Mucosa of descending colon (tissue), 3 donors: ENCODE measurements at places on chromosomes 2 and 18. TPM values are rescaled to one million over a fixed set of nuclear protein-coding genes. Genes with fewer than 3 reads are reported as not detected.

The CREG2 gene
- total RNA-seq: not detected

The CHST10 gene
- total RNA-seq: 0.87 TPM

The SCN3A gene
- total RNA-seq: 2.1 TPM

The FAM124B gene
- total RNA-seq: 1.4 TPM

The UGT1A9 gene
- 4.0 TPM for total RNA-seq

The TRIM43B gene
- not detected for total RNA-seq

The TWIST2 gene
- 13.4 TPM for total RNA-seq

The PNO1 gene
- 7.9 TPM for total RNA-seq

The ANKAR gene
- 14.1 TPM for total RNA-seq

The CD207 gene
- not detected for total RNA-seq

The CXCR1 gene
- total RNA-seq: 0.13 TPM

The CYP27C1 gene
- total RNA-seq: 0.82 TPM

The FECH gene
- 17.1 TPM for total RNA-seq

The VAMP5 gene
- total RNA-seq: 28.3 TPM

The CSRNP3 gene
- 5.2 TPM for total RNA-seq

The FAM228A gene
- total RNA-seq: not detected

The RNF125 gene
- total RNA-seq: 18.7 TPM

The SPC25 gene
- 6.7 TPM for total RNA-seq

The HOXD12 gene
- total RNA-seq: not detected

The SH3RF3 gene
- 3.0 TPM for total RNA-seq

The DUSP2 gene
- 1.5 TPM for total RNA-seq

The RTP5 gene
- total RNA-seq: not detected

The CCDC68 gene
- 71.4 TPM for total RNA-seq

The SERPINB12 gene
- not detected for total RNA-seq

The PDCL3 gene
- 17.9 TPM for total RNA-seq

The ABCG8 gene
- total RNA-seq: 0.06 TPM
